ENCODE measurements at places on chromosomes 2 and 18.
A peak's percentile ranks its signal among the peaks of the same experiment; 100 is the strongest.

DNA sequence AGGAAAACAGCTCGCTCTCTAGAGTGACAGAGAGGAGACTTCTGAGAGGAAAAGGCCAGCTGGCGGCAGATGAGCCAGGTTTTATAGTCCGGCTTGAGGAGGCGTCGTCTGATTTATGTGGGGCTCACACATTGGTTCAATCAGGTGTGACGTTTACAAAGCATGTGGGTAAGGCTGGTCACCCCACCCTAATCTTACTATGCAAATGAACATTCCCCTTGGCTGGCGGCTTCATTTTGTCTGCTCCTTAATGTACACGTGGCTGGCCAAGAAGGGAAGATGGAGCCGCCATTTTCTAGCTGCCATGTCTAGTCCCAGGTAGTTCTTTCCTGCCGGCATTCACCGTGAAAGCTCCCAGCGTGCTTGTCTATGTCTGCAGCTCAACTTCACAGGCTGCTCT is 299.1 kb upstream of the SPRED2 start:
- no peak for DNase-seq

DNA sequence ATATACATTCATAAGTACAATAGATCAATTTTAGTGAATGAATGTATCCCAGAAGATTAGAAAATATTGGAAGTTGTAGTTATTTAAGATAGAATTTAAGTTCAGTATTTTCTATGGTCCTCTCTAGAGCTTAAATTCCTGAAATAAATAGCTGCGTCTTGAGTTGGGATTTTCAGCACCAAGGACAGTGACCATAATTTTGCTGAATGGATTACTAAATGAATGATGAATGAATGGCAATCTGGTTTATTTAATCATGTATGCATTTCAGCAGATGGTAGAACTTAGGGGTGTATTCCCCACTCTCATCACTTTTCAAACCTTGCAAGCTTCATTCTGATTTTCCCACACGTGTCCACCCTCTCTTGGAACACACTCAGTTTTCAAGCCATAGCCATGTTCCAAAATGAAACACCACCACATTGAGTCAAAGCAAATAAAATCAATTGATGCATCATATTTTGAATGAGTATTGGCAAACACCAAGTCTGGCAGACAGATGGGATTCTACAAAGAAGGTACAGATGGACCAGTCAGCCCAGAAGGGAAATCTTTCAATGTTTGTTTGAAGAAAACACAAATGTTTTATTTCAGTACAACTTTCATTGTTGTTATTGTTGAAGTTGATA is 362.2 kb upstream of the NXPH2 start:
- peak; percentile 49 for DNase-seq

DNA sequence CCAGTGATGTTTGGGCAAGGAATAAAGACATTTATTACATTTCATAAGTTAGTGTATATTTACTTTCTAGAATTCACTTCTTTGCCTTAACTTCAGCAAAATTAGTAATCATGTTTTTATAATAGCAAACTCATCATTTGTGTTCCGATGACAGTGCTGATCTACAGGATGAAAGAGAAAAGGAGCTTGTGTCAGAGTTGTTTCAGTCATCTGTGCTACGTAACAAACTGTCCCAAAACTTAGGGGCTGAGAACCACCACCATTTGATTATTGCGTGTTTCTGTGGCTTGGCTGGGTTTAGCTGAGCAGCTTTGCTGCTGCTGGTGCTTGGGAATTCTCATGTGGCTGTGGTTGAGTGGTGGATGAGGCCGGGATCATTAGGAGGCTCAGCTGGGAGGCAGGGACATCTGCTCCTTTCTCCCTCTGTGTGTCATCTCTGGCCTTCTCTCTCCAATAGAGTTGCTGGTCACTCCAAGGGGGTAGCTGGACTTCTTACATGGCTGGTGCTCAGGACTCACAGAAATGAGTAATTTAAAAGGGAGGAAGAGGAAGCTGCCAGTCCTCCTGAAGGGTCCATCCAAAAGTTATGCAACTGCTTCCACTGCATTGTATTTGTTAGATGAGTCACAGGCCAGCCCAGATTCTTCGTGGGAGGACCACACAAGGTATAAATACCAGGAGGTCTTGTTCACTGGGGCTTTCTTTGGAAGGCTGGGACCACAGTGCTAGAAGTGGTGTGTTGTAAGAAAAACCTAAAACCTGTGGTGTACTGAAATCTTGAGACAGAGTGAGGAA is 43.4 kb upstream of the HAAO start:
- DNase-seq = peak; percentile 98

- peak; percentile 71 for DNase-seq
These were observed 63.3 kb upstream of the ALPP start for GRCh38 chr2:232315049-232315922.

GRCh38 chr2:157364257-157364974 is 38.8 kb upstream of the ERMN start:
- DNase-seq = peak; percentile 3

DNA sequence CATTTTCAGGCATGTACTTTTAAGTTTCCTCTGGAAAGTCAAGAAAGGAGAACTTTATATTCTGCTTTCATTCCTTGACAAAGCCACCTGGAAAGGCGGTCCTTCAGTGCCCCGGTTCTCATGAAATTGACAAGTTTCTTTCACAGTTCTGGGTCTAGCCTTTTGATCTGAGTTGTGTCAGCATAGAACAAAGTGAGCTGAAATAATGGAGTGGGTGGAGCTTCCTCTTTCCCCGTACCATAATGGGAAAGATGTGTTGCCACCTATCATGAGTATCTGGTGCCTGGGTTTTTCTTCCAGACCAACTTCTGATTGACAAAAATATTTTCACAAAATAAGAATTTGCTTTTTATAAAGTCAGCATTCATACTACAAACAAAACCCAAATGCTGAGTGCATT is 49.3 kb downstream of the PTRHD1 start:
- DNase-seq = no peak

DNA sequence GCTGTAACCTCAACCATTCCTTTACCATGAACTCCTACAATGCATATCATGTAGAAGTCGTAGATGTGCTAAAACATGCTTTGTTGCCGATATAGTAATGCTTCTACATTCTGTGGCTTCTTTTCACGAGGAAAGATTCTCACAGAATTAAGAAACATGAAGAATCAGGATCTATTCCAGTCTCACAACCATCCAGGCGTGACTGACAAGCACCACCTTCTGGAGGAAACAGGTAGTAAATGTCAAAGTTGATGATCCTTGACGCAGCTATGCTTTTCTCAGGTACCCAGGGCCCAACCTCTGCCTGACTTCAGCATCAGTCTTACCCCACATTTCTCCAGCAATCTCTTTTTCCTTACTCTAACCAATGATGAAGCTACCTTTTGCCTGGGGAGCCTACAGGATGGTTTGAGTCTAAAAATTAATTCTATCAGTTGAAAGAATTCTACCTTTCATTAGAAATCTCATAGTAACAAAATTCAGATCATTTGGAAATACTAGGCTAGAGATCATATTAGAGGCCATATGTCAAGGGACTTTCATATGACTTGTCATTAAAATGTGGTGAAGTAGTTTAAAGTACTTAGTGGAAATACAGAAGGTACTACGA is 123.3 kb upstream of the RND3 start:
- DNase-seq = peak; percentile 67

DNA sequence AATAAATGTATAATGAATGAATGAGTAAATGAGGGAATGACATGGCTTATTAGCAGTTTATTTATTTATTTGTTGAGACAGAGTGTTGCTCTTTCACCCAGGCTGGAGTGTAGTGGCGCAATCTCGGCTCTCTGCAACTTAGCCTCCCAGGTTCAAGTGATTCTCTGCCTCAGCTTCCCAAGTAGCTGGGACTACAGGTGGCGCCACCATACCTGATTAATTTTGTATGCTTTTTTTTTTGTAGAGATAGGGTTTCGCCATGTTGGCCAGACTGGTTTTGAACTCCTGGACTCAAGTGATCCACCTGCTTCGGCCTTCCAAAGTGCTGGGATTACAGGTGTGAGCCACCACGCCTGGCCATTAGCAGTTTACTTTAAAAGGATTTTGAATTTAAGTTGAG is 100.3 kb upstream of the CAVIN2 start:
- DNase-seq = no peak

GRCh38 chr18:61876899-61877298 is 15.9 kb downstream of the RNF152 start:
- no peak for DNase-seq

DNA sequence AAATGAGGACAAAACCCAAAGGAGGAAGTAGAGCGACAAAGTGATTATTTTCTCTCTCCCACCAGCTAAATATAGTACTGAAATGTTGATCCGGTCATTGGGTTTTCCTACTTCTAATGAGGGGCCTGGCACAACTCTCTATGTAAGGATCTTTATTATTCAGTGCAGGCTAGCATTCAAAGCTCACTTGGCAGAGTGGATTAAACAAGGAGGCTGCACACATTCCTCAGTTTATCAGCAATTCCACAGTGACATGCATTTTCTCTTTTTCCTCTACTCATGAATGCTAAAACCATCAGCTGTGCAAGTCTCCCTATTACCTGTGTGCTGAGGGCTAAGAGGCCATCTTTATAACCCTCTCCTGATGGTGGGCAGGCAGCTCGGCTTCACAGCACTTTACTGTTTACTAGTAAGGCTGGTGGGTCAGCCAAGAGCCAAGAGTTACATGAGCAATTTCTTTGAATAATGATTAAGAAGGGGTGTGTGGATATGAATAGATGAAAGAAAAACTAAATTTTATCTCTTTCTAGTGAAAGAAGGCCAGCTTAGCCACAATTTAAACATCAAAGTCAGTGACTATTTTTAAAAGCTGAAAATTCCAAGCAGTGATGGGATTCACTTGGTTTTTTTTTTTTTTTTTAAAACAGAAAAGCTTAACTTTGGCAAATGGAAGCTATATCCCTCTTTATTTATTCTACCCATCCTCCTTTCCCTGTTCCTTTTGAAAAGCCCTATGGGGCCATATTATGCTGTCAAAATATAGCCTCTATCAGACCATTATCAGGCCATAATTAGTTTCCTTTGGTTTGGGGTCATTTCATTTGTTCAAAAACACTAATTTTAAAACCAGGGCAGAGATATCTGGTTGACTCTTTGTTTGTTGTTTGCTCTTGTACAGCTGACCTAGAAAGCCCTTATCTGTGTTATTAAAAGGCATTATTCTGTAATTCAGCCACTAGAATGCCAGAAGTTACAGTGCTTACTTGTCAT is 111.0 kb downstream of the RBM43 start:
- DNase-seq = no peak

DNA sequence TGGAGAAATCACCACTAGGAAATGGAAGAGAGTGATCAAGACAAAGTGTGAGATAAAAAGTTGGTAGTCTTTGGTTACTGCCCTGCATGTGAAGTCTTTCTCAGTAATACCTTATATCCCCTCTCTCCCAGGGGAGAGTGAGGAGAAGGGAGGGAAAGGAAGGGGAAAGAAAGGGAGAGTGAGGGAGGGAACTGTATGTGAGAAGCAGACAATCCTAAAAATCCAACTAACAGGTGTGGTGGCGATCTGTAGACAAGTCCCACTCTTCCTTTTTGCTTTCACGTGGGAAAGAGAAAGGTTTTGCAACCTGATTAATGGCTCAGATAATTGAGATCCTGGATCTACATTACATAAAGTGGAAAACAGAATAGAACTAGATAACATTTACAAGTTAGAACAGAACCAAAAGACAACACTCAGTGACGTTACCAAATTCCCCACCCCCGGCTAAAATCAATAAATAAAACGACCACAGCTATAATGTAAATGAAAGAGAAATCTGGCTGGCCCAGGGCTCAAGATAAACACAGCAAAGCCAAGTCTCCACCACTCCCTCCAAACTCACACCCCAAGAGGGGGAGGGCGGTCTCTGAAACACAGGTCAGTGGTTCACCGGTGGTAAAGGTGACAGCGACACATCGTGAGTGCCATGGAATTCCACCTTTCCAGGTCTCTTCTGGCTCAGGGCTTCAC is 10.0 kb upstream of the APCDD1 start:
- DNase-seq = no peak

- peak; percentile 19 for DNase-seq
These were observed 1.9 kb upstream of the ESPNL start for GRCh38 chr2:238097988-238098871.

DNA sequence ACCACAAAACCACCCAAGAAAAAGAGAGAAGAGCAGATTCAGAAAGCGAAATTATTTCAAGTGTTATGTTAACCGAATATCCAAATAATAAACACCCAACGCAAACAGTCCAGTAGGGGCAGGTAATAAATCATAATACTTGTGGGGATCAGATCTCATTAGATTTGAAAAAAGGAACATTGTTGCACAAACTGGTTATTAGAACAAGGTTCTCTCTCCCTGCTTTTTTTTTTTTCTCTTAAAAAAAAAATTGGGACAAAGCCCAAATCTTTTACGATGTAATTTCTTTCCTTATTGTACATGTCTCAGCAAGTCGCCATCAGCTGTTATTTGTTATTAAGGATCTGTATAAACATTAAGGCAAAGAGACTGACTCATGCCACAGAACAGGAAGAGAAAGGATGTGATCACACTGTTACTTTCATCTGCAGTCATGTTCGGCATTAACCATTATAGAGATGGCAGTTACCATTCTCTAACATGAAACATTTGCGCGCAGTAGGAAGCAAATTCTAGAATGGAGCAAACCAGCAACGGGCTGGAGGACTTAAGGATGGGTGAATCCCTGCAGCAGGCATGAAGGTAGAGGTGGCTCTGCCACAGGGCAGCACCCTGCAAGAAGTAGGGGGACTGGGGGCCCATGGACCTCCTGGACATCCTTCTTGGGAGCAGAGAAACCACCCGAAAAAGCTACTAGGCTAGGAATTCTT is 42.0 kb downstream of the EPHA4 start:
- DNase-seq = peak; percentile 70

DNA sequence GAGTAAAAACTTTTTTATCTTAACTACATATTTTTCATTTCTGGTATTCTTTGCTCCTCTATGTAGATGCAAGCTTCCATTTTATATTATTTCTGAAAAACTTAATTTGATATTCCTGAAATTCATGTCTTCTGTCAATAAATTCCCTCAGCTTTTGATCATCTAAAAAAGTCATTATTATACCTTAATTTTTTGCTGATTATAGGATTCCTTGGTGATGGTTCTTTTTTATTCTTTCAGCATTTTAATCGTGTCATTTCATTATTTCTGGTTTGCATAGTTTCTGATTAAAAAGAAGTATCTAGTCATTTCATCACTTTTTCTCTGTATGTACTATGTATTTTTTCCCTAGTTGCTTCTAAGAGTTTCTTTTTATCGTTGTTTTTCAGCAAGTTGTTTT is 241.8 kb upstream of the CYP26B1 start:
- DNase-seq = no peak

- no peak for DNase-seq
These were observed 42.0 kb downstream of the TTR start for GRCh38 chr18:31633392-31634330.

DNA sequence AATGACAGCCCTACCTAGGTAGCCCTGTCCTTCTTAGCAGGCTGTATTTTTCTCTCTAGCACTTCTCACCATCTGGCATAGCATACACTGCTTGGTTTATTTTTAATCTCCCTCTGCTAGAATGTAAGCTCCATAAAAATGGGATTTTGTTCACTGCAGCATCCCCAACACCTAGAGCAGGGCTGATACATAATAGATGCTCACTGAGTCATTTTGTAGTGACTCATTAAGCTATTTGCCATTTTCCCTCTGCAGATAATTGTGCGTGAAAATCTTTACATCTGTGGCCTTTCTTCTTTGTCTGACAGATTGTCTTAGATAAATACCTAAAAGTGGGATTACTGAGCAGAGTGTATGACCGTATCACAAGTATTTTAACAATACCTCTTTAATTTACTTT is 82.5 kb downstream of the CERS6 start:
- peak; percentile 14 for DNase-seq

Measured in fibroblast of skin of scalp (primary cell).